ENCODE measurements at places on chromosomes 2 and 18. TPM values are rescaled to one million over a fixed set of nuclear protein-coding genes. Genes with fewer than 3 reads are reported as not detected.
A peak's percentile ranks its signal among the peaks of the same experiment; 100 is the strongest.

The SPP2 gene
- total RNA-seq, result not detected

The SLC35F6 gene
- 42.5 TPM for total RNA-seq

The CENPA gene
- 2.8 TPM for total RNA-seq

DNA sequence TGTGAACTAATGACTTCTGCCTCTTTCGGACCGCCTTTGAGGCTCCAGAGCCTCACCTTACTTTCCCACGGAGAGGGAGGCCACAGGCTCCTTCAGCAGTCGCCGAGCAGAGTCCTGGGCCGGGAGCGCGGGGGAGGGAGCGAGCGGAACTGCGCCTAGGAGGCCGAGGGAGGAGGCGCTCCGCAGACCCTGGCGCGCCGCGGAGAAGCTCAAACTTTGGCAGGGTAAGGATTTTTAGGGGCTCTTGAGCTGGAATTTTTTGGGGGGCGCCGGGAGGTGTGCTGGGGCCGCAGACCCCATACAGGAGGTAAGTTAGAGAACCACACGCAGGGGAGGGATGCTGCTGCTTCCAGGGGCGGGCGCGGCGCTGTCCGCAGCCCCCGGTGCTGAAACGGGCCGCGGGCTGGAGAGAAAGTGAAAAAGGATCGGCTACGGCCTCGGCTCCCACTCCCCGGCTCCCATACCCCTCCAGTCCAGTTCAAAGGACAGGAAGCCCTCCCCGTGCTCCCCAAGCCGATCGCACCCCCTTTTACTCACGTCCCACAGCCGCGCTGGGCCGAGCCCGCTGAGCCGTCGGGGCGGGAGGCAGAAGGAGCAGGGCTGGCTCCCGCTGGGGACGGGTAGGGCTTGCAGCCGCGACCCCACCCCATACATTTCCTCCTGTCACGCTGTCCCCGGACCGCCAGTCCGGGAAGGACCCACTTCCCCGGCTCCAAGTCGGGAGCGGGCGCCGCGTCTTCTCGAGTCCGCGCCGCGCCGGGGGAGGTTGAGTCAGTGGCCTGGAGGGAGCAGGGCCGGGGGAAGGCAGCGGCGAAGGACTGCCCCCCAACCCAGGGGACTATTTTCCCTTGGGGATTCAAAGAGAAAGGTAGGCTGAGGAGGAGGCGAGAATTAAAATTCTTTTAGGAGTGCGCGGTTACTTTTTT is at the start of gene CNGA3:
CNGA3 (plus strand) TSS at position 146 of the 926 bp plus-strand sequence. CDS start 23,520 bp downstream, outside the sequence.
- no peak within 1 kb of the TSS for H3K27ac ChIP-seq
- H3K36me3 ChIP-seq, result no peaks in the 10 kb centered on the region
- DNase-seq, result peak; percentile 38

GRCh38 chr2:177952151-177952550 is 120.4 kb downstream of the PDE11A start:
- H3K27me3 ChIP-seq, result no peaks in the 10 kb centered on the region
- no peak for DNase-seq
- H3K36me3 ChIP-seq, result no peaks in the 10 kb centered on the region

- H3K4me1 ChIP-seq, result no peaks in the 10 kb centered on the region
- no peak overlapping the region for H3K4me3 ChIP-seq
- H3K27ac ChIP-seq, result no peak overlapping the region
- no peaks in the 10 kb centered on the region for H3K27me3 ChIP-seq
Observed at GRCh38 chr2:173157676-173158293, 82.1 kb downstream of the MAP3K20 start.

DNA sequence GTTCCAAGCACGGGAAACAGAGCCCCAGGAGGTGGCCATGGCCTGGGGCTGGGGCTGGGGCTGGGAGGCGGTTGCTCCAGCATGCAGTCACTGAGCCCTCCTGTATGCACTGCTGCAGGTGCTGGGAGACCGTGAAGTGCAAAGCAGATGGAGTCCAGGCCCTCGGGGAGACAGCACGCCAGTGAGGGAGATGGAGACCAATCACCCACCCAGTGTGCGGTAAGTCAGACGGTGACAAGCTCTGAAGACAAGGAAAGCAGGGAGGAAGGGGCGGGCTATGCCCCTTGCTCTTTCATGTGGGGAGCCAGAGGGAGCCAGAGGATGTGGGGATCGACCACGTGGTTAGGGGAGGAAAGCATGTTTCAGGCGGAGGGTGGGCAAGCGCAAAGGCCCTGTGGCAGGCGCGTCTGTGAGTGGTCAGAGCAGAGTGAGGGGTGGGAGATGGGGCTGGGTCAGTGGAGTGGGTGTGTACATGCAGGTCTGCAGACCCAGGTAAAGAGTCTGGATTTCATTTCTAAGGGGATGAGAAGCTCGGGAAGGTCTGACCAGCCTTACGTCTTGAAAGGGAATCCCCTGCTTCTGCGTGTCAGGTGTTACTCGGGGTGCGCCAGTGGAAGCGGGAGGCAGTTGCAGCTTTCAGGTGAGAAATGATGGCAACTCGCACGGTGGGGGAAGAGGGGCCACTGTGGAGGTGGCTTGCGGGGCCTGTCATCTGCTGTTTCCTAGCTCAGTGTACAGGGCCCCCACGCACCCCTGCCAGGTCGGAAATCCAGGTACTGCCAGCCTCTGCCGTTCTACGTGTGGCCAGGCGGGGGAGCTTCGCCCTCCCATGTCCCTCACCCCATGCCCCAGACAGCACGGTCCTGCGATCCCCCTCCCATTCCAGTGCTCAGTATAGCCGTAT is 19.4 kb downstream of the RRM2 start:
- no peak overlapping the region for H3K4me3 ChIP-seq
- DNase-seq, result peak; percentile 49
- H3K36me3 ChIP-seq, result no peaks in the 10 kb centered on the region
- no peak overlapping the region for H3K27ac ChIP-seq

DNA sequence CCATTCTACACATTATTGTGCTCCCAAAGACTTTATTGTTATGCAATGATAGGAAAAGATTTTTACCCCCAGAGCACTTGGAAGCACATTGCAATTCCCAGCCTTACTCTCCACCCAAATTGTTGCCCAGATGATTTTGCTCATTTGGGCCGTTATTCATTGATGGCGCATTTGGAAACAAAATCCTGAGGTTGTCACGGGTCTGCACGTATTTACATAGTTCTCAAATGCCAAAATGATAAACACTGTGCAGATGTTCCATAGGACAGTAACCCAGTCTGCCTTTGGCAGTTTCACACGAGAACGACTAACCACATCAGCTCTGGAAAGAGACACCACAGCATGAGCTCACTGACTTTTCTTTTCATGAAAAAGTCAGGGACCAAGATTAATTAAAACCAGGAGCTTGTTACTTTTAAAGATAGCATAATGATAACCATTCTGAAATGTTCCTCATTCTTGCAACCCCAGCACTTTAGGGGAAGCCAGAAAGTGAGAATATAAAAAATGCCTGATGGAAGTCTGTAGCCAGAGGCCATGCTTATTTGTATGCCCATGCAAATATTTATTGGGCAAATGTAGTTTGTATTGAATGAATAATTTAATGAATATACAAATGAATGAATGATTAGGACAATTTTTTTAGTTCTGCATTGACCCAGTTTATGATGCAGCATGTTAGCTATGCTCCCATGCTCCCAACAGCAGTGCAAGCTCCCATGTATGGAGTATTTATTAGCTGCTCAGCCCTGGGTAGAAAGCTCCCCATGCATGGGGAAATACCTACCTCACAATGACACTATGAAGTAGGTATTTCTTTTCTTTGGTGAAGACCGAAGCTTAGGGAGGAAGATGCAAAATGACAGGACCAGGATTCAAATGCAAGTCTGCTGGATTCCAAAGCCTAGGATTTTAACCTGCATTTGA is 84.6 kb downstream of the MAIP1 start:
- H3K4me1 ChIP-seq, result no peaks in the 10 kb centered on the region
- no peak overlapping the region for H3K4me3 ChIP-seq
- no peaks in the 10 kb centered on the region for H3K27me3 ChIP-seq
- no peak overlapping the region for H3K27ac ChIP-seq
- H3K36me3 ChIP-seq, result no peaks in the 10 kb centered on the region

- no peaks in the 10 kb centered on the region for H3K27me3 ChIP-seq
- no peaks in the 10 kb centered on the region for H3K36me3 ChIP-seq
- DNase-seq, result no peak
- H3K27ac ChIP-seq, result no peak overlapping the region
- H3K4me3 ChIP-seq, result no peak overlapping the region
- H3K4me1 ChIP-seq, result peaks cover 13% of the 10 kb centered on the region
Observed at GRCh38 chr2:128386066-128386465, 67.4 kb upstream of the HS6ST1 start.

DNA sequence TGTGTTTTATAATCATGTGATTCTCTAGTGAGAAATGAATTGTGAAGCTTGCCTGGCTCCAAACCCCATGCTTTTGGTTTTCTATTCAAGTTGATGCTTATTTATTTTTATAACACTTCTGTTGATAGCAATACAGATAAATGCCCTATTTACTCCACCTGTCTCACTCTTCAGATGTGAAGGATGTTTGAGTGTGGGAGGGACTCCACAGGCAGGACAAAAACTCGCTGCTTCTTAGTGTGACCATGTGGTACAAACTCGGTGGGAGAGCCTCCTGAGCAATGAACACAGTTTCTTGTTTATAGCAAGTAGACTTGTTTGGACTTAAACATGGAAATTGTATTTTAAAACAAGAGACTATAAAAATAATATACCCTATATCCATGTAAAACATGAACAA is 219.7 kb downstream of the GULP1 start:
- no peaks in the 10 kb centered on the region for H3K27me3 ChIP-seq
- no peak overlapping the region for H3K4me3 ChIP-seq
- DNase-seq, result no peak
- H3K27ac ChIP-seq, result no peak overlapping the region

DNA sequence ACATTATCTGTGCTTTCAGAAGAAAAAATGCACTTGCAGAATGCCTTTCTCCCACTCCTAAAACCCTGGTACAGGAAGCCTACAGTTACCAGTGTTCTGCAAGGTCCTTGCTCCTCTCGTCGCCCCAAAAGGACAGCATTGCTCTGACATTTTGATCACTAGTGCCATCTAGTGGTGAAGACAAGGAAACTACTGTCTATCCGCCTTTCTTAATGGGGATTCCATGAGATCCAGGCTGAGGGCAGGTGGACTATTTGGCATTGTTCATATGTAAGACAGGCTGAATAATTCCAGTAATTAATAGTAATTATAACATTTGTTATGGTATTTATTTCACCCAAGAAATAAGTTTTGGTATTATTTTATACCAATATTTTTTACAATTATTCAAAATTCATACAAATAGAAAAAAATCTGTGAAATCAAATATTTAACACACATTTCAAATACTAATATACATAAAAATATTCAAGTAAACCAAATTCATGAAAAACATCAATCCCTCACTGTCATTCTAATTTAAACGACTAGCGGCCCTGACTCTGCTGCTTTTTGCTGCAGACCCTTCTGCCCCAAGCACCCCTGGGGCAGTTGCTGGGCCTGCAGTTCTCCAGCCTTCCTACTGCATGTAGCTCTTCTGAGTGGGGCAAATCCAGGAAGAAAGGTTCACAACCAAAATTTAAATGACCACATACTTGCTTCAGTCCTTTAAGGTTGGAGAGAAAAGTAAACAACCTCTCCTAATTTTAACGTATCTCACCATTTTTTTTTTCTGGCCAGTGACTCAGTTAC is 19.0 kb downstream of the TPGS2 start:
- DNase-seq, result peak; percentile 51
- H3K4me3 ChIP-seq, result no peak overlapping the region
- no peaks in the 10 kb centered on the region for H3K4me1 ChIP-seq
- no peak overlapping the region for H3K27ac ChIP-seq
- no peaks in the 10 kb centered on the region for H3K27me3 ChIP-seq

DNA sequence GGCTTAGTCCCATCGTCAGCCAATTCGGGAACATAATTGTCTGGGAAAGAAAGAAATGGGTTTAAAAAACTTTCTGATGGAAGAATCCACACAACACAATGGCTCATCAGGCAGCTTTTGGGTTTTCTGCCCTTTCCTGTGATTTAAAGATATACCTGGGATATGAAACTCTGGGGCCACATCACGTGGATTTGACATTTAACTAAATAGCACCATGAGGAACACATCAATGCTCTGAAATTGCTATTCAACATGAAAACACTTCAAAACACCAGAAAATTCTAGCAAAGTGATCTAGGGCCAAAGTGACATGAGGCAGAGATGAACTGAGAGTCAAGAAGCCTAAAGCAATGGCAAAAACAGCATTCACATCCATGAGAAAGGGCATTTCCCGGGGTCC is 237.5 kb upstream of the PXDN start:
- H3K4me1 ChIP-seq, result no peaks in the 10 kb centered on the region
- no peak overlapping the region for H3K27ac ChIP-seq
- H3K27me3 ChIP-seq, result no peaks in the 10 kb centered on the region
- no peak for DNase-seq
- H3K4me3 ChIP-seq, result no peak overlapping the region

DNA sequence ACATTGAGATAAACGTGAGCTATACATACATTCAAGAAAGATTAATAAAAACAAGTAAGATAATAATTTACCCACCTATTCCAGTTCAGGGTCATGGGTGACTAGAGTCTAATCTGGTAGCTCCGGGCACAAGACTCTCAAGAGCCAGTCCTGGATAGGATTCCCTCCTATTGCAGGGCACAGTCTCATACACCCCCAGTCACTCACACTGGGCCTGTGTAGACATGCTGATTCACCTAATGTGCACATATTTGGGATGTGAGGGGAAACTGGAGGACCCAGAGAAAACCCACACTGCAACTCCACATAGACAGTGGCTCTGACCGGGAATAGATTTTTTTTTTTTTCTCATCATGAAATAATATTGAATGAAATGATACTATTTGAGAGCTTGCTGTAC is 81.5 kb upstream of the THUMPD2 start:
- no peak overlapping the region for H3K27ac ChIP-seq
- H3K4me3 ChIP-seq, result no peak overlapping the region
- H3K27me3 ChIP-seq, result no peaks in the 10 kb centered on the region

- H3K4me1 ChIP-seq, result no peaks in the 10 kb centered on the region
- peak; percentile 68 for DNase-seq
- H3K27ac ChIP-seq, result no peak overlapping the region
- H3K27me3 ChIP-seq, result no peaks in the 10 kb centered on the region
- no peak overlapping the region for H3K4me3 ChIP-seq
Observed at GRCh38 chr2:239035361-239035814, 187.5 kb downstream of the TWIST2 start.

- no peak overlapping the region for H3K4me3 ChIP-seq
- no peaks in the 10 kb centered on the region for H3K36me3 ChIP-seq
- DNase-seq, result peak; percentile 16
- no peak overlapping the region for H3K27ac ChIP-seq
- no peaks in the 10 kb centered on the region for H3K27me3 ChIP-seq
Observed at GRCh38 chr18:76354348-76354747, 140.7 kb downstream of the ZNF516 start.

DNA sequence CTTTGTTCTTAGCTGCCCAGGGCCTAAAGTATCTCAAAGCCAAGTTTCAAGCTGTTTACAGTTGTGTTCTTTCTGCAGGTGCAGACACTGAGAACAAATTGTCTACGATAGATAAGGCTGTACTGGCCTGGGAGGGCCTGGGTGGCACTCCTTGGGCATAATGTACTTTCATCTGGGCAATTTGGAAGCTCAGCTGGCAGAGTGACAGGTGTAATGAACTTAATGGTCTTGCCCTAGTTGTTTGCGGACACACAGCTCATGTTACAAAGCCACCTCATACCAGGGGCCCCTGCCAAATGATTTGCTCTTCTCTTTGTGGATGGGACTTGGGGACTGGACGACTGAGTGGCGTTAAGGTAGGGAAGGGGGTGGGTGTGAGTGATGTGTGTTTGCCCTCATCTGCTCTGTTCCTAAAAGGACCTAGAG is 4.3 kb downstream of the LDLRAD4 start:
- no peaks in the 10 kb centered on the region for H3K27me3 ChIP-seq
- H3K4me3 ChIP-seq, result no peak overlapping the region
- H3K36me3 ChIP-seq, result no peaks in the 10 kb centered on the region
- no peak for DNase-seq
- peaks cover 35% of the 10 kb centered on the region for H3K4me1 ChIP-seq

All from testis (tissue), 5 donors.